ENCODE measurements at places on chromosomes 3 and 15. TPM values are rescaled to one million over a fixed set of nuclear protein-coding genes. Genes with fewer than 3 reads are reported as not detected.

Gene MOBP
- total RNA-seq, result 0.44 TPM

Gene SELENOT
- total RNA-seq, result 48.9 TPM

Gene BTLA
- 1.4 TPM for total RNA-seq

Gene TLR9
- total RNA-seq, result 0.09 TPM

Gene BMF
- total RNA-seq, result 1.5 TPM

Gene WDR48
- total RNA-seq, result 50.6 TPM

Gene GPR149
- 0.36 TPM for total RNA-seq

Gene ROPN1
- not detected for total RNA-seq

Gene MESP2
- total RNA-seq, result 0.90 TPM

Gene GRAMD2A
- 0.27 TPM for total RNA-seq

Gene CPEB1
- 15.6 TPM for total RNA-seq

Gene SLC9A9
- total RNA-seq, result 6.2 TPM

Gene GATM
- 55.3 TPM for total RNA-seq

Gene PLA2G4D
- 0.19 TPM for total RNA-seq

Gene NCEH1
- 6.4 TPM for total RNA-seq

Gene CPN2
- total RNA-seq, result not detected

Data from motor neuron (in vitro differentiated cells).